Activated B cell treated with CpG ODN at 0.5 μM for 24 hours (primary cell): ENCODE measurements at places on chromosomes 1 and 21. TPM values are rescaled to one million over a fixed set of nuclear protein-coding genes. Genes with fewer than 3 reads are reported as not detected.
A peak's percentile ranks its signal among the peaks of the same experiment; 100 is the strongest.

DNA sequence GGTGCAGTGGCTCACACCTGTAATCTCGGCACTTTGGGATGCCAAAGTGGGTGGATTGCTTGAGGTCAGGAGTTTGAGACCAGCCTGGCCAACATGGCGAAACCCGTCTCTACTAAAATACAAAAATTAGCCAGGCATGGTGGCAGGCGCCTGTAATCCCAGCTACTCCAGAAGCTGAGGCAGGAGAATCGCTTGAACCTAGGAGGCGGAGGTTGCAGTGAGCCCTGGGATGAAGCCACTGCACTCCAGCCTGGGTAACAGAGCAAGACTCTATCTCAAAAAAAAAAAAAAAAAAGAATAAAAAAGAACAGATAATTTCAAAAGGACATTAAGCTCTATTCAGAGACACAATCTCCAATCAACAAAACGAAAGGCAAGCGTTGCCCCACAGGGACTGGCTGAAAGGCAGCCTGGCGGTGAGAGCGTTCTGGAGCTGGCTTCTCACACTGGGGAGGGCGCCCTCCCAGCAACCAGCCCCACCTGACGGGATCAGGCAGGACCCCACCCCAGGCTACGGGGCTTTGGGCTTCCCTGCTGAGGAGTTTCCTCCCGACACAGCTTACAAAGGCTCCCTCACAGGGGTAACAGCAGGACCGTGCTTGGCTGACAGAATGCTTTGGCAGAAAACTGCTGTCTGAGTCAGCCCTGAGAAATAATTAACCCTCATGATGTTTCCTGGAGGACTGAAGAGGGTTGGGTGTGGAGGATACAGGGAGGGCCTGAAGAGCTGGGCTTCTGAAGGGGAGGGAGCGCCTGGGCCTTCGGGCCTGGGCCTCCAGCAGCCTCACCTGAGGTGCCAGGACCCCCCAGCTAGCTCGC is 31.1 kb upstream of the SRP9 start:
- DNase-seq = no peak

DNA sequence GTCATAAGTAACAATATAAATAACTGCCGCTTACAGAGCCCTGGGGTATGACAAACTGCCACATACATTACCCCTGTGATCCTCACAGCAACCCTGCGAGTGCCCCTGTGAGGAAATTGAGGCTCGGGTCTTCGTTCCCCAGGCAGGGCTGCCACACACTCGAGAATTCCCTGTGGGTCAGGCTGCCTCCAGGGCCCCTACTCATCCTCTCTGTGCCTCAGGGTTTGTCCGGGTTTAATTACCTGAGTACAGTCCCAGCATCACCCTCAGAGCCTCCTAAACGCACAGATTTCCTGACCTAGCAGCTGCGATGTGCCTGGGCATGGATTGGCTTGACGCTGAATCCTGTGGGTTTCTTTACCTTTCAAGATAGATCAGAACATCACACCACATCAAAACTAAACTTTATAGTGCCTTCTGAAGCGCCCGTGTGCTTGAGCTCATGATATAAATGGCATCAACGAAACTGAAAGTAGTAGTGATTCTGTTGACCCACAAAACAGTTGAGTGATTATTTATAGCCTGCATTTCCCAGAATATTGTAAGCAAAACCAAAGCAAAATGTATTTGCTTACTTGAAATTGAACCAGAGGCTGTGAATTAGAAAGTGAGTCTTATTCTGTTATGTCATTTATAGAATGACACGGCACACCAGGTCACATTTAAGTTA is 14.0 kb downstream of the SLC37A1 start:
- DNase-seq = no peak

DNA sequence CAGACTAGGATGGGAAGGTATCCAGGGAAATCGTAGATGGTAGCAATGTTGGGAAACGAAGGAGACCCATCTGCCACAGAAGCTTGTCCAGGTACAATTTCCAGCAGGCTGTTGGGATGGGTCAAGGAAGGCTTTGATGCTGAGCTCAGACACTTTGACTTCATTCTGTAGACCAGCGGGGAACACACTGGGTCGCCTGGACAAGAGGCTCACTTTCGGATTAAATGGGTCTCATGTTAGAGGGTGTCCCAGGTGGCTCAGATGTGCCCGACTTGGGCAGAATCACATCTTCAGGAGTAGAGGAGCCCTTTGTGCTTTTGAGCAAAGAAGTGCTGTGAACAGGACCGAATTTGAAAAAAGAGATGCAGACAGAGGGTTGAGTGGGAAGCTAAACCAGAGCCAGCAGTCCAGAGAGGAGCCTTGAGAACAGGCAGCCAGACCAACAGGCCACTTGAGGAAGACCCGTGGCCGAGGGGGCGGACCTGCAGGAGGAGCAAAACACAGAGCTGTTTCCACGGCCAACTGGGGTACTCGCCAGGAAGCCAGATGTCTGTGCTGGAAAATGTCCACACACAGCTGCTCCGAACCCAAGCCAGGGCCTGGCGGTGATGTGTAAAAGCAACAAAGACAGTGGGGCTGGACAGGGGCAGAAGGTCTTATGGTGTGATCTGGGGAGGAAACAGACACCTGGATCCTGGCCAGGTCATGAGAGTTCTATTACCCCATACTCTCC is 146.9 kb downstream of the AJAP1 start:
- DNase-seq = no peak

Gene SMCP
- not detected in 2 replicates for total RNA-seq

DNA sequence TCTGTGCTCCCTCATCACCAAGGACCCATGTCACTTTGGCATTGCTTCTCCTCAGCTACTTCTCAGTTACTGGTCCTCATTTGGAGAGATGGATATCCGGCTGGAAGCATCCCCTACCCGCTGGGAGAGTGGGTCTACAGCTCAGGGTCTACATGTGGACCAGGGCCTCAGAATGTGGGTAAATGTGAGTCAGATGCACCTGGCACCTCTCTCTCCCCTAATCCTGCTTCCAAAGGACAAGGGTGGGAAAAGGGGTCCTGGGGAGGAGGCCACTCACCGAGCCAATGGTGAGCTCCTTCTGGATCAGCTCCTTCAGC is 908 bp downstream of the S100A6 start:
- no peak for DNase-seq

- DNase-seq = no peak
Observed at GRCh38 chr21:28485301-28486022, 507.2 kb downstream of the LTN1 start.

- DNase-seq = no peak
Observed at GRCh38 chr1:22814176-22815042, 103.8 kb downstream of the EPHB2 start.

Gene FNDC5
- 0.55 and 1.4 TPM in 2 replicates for total RNA-seq

Gene NR5A2
- 0.05 and 0.07 TPM in 2 replicates for total RNA-seq

Gene PTGS2
- total RNA-seq = 0.10 TPM in 1 of 2 replicates, not detected in the other

DNA sequence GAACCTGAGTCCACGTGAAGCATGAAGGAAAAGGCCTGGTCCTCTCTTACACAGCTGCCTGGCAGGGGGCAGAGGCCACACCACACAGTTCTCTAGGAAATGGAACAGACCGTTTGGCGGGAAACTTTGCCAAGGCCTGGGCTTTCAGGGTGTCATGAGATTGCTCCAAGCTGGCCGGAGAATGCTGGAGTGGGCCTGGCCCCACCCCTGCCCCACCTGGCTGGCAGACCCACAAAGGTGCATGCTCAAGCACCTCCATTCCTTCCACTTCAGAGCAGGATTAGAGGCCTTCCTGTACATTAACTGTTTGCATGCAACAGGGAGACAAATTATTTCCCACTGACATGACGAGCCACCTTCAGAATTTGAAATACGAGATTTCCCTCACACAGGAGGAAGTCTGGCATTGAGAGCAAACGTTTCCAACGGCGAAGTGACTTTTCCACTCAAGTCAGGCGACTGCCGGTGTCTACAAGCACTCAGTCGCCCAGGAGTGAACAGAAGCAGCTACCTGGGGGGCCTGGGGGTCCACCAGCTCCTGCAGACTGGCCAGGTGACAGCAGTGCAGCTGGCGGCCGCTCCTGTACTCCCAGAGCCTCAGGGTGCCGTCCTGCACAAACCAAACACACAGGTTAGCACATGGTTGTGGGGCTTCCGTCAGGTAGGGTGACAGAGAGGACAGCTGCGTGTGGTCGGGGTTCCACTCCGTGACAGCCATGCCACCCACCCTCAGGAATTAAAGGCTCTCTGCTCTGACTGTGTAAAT is 24.0 kb downstream of the WDR4 start:
- DNase-seq = no peak

GRCh38 chr1:173093691-173094445 is 43.1 kb upstream of the TNFSF18 start:
- DNase-seq = no peak

GRCh38 chr1:3274972-3275371 is 179.5 kb upstream of the ARHGEF16 start:
- DNase-seq = no peak

GRCh38 chr1:193589597-193590040 is 403.2 kb upstream of the B3GALT2 start:
- no peak for DNase-seq

GRCh38 chr1:24027838-24028468 is 47.8 kb upstream of the SRSF10 start:
- no peak for DNase-seq

Gene SH3BGRL3
- 265 and 285 TPM in 2 replicates for total RNA-seq

GRCh38 chr1:5509664-5510452 is 482.4 kb downstream of the NPHP4 start:
- DNase-seq = peak; percentile 66

Gene AKR7A3
- total RNA-seq = 0.61 and 0.80 TPM in 2 replicates

- no peak for DNase-seq
Observed at GRCh38 chr1:160961419-160961818, 6.8 kb upstream of the ITLN2 start.

Gene MSH4
- 1.2 and 1.4 TPM in 2 replicates for total RNA-seq

DNA sequence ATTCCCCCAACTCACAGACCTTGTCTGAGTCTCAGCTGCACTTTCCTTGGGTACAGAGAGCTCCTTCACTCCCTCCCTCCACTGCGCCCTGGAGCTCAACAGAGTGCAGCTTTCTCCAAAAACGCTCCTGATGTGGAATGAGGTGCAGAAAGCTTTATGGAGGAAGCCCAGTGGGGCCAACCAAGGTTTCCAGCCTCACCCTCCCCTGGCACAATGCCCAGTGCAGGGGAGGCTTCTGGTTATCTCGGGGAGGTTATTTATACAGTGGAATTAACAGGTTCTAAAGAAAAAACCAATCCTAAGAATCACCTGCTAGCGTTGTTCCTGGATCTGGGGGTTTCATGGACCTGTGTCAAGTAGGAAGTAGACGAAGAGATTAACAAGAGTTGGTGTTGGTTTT is at the start of gene ITLN1:
Gene ITLN1, minus strand, starts transcription at position 139 of the 400 bp plus-strand sequence. CDS start 303 bp downstream, outside the sequence.
- no peak for DNase-seq

Gene ISG20L2
- total RNA-seq = 50.8 and 53.0 TPM in 2 replicates

Gene TSPEAR
- total RNA-seq = not detected in 2 replicates

Gene ARHGEF10L
- total RNA-seq = 0.59 and 0.62 TPM in 2 replicates

GRCh38 chr1:24032981-24033380 is 52.9 kb upstream of the SRSF10 start:
- DNase-seq = no peak

DNA sequence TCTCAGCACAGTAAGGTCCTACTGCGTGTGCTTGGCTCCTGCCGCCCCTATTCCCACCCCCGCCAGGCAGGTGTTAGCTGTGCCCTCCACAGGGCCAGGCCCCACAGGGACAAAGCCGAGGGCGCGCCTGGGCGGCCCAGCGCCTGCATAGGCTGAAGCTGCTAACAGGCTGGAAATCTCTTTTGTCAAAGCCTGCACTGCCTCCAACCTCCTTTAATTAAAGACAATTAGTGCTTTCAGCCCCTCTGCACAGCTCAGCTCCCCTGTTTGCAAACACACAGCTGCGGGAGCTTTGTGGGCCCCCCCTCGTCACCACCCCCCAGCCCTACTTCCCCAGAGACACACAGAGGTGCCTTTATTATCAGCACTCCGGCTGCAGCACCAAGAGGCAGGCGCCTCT is 95.9 kb downstream of the EPHB2 start:
- DNase-seq = no peak

DNA sequence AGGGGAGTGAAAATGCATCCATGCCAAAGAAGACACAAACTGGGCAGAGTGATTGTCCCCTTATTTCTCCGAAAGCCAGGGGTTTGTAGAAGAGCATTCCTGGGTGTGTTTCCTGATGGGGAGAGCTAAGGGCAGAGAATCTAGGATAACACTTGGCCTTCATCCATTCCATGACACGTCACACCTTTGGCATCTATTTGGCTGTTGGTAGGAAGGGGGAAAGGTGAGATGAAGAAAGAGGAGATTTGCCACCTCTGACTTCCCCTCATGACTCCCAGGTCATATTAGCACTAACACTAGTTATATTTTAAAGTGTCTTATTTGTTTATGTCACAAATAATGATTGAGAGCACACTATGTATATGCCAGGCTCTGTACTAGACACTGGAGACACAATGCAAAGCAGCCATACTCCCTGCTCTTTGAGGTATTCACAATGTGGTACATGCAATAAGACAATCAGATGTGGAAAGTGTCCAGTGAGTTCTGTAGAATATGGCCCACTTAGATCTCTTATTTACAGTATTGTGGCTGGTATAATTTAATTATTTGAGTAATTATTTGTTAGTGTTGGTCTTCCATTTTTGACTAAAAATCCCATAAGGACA is 54.5 kb upstream of the GADD45A start:
- no peak for DNase-seq

Gene CA14
- not detected in 2 replicates for total RNA-seq
